Camera-type eye (tissue), 1 donor: ENCODE measurements at places on chromosomes 1 and 21. TPM values are rescaled to one million over a fixed set of nuclear protein-coding genes. Genes with fewer than 3 reads are reported as not detected.

Gene INAVA
- total RNA-seq: 6.2 TPM

Gene UAP1
- 55.7 TPM for total RNA-seq

Gene CA6
- total RNA-seq: not detected

Gene KIF2C
- total RNA-seq: 6.5 TPM

Gene BLZF1
- total RNA-seq: 45.5 TPM

Gene AMY2B
- 48.2 TPM for total RNA-seq

Gene TDRD5
- 0.99 TPM for total RNA-seq

Gene PAQR6
- 4.6 TPM for total RNA-seq

Gene LRRC39
- total RNA-seq: 68.0 TPM

Gene NBPF10
- 2.0 TPM for total RNA-seq
